CD4-positive, alpha-beta T cell treated with Interferon alpha-2 for 1 hour (primary cell): ENCODE measurements at places on chromosomes 2 and 18.
A peak's percentile ranks its signal among the peaks of the same experiment; 100 is the strongest.

DNA sequence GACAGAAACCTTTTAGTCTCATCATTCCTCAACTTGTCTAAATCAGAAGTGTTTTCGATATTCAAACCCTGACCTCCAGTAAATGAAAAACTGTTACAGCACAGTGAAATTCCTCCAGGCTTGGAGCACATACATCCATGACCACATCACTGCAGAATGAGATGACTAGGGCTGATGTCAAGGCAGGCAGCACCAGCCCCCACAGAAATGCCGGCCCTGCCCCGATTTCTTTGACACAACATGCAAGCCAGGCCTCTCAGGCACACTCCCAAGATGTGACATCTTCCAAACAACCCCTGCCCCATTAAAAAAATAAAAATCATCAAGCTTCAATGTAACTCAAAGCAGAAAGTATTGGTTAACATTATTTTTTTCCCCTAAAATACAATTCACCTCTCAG is 103.3 kb downstream of the CTAGE1 start:
- DNase-seq, result no peak

DNA sequence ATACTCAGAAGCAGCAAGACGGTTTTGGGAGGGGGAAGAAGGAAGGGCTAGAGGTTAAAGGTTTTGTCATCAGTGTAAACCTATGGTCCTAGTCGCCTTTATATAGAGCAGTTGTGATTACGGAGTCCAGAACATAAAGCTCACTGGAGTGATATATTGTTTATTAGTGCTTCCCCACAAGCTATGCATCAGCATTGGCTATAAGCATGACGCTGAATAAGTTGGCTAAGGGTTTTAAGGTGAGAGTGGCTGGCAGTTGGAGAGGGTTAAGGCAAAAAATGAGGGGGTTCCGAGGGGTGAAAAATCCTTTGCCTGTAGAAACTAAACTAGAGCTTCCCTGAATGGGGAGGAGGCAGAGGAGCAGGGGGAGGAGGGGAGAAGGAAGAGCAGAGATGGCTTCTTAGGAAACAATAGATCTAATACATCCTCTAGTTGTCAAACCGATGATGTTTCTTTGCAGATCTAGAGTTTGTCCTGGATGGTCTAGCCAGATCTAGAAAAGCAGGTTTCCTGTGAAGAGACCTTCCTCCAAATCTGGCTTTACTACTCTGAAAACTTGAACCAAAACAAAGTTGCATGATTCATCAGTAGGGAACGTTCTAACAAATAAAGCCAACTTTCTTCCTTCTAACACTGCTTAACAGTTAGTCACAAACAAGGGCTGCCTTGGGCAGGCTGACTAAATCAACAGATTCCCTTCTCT is 2.5 kb downstream of the KLF7 start:
- DNase-seq, result no peak

- no peak for DNase-seq
Measured at GRCh38 chr2:41194230-41194629, 742.3 kb upstream of the SLC8A1 start.

GRCh38 chr2:52934323-52934898 is 833.2 kb upstream of the CHAC2 start:
- no peak for DNase-seq

- no peak for DNase-seq
Measured at GRCh38 chr18:3648200-3648599, 198.2 kb downstream of the TGIF1 start.

DNA sequence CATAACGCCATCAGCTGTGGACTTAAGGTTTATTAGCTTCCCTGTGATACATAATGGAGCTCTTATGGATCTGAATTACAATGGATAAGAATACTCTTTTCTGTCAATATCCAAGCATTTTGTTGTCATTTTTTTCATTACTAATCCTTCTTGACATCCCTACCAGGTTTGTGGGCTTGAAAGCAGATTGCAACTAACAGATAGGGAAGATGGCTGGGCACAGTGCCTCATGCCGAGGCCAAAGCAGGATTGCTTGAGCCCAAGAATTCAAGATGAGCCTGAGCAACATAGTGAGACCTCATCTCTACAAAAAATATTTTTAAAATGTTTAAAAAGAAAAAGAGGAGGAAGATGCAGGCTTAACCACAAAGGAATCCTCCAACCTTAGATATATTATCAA is 42.4 kb downstream of the ASXL2 start:
- DNase-seq, result no peak

DNA sequence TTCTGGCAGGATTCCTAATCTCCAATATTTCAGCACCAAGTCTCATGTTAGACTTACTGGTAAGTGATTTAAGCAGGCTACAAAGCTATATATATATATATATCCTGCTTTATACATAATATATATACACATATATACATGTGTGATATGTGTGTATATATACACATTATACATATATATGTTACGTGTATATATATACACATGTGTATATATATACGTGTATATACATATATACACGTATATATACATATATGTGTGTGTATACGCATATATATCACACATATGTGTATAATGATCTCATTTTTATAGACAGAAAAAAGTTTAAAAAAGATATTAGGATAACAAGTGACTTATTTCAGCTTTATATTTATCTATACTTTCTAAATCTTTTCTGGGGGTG is 41.6 kb downstream of the MEMO1 start:
- no peak for DNase-seq

DNA sequence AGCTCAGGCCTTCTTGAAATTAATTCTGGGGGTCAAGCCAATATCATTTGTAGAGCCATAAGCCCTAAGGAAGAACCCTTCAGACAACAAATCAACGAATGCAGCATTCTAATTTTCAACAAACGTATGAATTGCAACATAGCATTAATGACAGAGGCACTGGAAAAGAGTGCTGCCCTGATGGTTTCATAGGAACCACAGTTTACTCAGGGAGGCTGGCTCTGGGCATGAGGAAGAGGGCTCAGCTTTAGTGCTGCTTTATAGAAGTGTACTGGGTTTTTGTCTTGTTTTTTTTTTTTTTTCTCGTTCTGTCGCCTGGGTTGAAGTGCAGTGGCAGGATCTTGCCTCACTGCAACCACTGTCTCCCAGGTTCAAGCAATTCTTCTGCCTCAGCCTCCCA is 36.1 kb upstream of the CAB39 start:
- no peak for DNase-seq

- DNase-seq, result no peak
Measured at GRCh38 chr2:239151201-239152131, 249.4 kb downstream of the HDAC4 start.

GRCh38 chr2:237739101-237739500 is 59.5 kb upstream of the RBM44 start:
- no peak for DNase-seq

DNA sequence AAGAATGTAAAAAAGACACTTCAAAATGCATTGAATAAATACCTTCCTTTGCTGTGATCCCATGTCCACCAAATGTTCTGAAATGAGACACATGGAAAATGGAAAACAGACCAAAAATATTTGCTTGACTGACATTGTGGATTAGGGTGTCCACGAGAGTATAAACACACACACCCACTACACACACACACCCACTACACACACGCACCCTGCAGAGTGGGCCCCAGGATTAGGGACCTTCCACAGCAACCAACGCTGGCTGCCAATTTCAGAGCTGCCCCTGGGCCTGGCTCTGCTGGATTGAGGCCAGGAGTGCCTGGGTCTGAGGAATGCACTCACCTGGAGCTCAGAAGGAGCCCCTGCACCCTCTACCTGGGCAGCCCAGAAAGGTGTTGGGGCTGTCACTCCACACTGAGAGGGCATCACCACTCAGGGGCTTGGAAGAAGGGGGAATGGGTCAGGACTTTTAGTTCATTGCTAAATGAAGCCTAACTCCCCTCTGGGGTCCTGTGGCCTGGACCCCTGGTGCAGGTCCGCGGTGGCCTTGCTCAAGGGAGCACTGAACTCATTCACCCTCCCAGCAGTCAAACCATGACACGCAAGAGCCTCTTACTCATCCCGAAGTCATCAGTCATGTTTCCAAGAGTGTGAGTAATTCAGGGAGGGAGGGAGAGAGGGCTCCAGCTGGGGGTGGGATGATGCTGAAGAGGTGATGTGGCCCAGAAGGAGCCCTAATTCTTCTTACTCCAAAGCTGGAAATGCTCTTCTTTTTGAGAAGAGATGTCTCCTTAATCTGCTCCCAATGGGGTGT is 50.2 kb upstream of the PLB1 start:
- peak; percentile 53 for DNase-seq

DNA sequence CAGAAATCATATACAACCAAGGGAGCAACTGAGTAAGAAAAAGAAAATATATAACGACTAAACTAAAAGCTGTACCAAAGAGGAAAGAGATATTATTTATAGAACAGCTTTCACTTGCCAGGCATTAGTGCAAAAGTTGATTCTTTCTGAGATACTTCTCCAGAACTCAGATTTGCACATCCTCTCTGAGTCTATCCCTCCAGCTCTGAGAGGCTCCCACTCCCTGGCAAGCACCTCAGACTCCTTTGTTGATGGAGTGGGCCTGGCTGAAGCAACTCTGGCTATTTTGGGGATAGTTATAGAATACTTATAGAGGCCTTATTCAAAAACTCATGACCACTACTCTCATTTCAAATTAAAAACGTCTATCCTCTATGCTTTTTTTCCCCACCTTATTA is 501.6 kb upstream of the TNP1 start:
- no peak for DNase-seq

DNA sequence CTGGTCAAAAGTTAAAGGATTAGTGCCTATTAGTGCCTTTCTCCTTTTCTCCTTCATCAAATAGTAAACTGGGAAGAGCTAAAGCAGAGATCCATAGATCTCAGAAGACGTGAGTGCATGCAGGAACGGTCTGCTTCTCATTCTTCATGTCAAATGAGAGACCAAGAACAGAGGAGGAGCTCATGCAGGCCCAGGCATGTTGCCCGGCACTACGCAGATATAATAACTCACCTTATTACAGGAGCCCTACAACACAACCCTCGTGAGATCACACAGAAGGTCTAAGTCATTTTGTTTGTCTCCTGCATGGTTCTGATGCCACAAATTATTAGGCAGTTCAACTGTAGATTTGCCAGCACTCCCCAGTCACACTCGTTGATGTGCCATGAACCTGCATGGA is 71.8 kb downstream of the CMPK2 start:
- DNase-seq, result no peak

DNA sequence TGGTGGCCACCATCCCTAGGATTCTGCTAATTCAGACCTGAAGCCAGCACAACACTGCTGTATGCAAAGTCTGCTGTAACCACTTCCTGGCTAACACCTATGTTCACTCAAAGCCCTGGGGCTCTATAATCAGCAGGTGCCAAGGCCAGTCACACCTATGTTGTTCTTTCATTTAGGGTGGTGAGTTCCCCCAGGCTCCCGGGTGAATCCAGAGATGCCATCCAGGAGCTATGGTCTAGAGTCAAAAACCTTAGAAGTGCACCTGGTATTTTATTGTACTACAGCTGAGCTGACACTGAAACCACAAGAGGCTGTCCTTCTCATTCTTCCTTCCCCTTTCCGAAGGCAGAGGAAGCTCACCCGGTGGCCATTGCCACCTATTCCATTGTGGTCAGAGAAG is 46.2 kb upstream of the CCDC141 start:
- peak; percentile 6 for DNase-seq

DNA sequence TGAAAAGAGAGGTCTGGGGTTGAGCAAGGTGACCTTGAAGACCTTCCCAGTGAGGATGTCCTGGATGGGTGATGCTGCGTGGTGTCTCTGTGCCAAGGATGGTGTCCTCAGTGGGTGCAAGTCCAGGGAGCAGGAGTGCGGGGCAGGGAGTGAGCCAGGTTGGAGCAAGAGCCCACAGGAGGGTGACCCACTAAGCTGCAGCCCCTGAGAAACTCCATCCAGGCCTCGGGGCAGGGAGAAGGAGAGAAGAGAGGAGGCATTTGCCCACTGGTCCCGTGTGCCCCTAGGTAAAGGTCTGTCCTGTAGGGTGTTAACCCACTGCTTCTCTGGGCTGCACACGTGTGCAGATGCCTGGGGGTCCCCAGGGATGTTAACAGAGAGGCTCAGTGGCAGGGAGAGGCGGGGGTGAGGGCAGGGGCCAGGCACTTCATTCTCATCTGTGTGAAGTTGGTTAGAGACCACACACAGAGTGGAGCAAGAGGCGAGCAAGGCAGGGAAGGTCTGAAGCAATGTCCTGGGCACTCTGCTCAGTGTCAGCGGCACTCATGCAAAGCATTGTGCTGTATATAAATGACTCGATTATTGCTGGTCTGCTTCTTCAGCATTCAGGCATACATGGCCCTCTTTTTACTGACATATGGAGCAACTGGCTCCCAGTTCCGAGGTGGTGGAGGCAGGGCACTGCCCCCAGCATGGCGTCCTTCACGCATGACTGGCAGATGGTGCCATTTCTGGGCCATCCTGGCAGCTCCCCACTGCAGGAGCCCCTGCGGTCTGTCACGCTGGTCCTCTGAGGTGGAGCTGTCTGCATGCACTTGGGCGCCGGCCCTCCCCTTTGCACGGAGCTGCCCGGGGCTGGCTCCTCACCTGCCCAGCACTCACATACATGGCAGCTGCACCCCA is 117.2 kb upstream of the HS6ST1 start:
- no peak for DNase-seq

DNA sequence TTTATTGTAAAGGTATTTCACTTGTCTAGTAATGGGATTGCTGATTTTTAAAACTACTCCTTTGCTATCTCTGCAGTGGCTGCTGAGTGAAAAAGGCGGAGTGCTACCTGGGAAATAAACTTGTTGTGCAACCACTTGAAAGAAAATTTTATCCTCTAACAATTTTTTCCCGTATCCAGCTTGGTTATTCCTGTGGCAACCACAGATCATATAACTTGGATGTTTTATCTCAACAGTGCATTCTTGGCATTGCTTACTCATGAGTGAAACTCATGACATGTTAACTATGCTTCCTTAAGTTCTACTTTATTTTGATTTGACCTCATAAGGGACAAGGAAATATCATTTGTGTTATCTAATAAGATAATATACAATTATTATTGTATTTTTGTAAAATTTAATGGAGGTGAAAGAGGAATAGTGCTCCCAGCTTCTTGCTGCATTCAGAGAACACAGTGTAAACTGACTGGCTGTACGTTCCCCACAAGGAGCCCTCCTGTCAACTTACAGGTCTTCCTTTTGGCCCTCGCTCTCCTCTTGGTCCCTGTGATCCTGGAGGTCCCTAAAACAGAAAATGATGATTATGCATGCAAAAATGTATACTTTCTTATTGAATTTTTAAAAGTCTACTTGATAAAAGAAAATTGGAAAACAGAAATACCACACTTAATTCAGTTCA is 82.7 kb downstream of the COL5A2 start:
- no peak for DNase-seq

GRCh38 chr2:22904126-22904684 is 480.8 kb upstream of the KLHL29 start:
- no peak for DNase-seq

- DNase-seq, result no peak
Measured at GRCh38 chr2:27177441-27178351, 28.9 kb downstream of the TCF23 start.

GRCh38 chr2:47869859-47870595 is 36.3 kb downstream of the FBXO11 start:
- DNase-seq, result no peak

- no peak for DNase-seq
Measured at GRCh38 chr2:158948964-158949699, 19.3 kb upstream of the TANC1 start.

GRCh38 chr2:75621228-75621627 is 25.4 kb upstream of the MRPL19 start:
- DNase-seq, result no peak

GRCh38 chr2:7013471-7014160 is 96.4 kb downstream of the RNF144A start:
- no peak for DNase-seq

GRCh38 chr2:170680172-170680941 is 34.8 kb upstream of the SP5 start:
- no peak for DNase-seq
